Cortex of kidney (tissue), 1 donor: ENCODE measurements at places on chromosomes 6 and 20.

GRCh38 chr6:109225946-109226345, 130.6 kb downstream of the CEP57L1 start:
- DNase-seq = no peak

GRCh38 chr6:76876922-76877553, 586.3 kb downstream of the HTR1B start:
- no peak for DNase-seq

- DNase-seq = no peak
Observed at GRCh38 chr6:163367497-163368183, 46.9 kb upstream of the QKI start.

DNA sequence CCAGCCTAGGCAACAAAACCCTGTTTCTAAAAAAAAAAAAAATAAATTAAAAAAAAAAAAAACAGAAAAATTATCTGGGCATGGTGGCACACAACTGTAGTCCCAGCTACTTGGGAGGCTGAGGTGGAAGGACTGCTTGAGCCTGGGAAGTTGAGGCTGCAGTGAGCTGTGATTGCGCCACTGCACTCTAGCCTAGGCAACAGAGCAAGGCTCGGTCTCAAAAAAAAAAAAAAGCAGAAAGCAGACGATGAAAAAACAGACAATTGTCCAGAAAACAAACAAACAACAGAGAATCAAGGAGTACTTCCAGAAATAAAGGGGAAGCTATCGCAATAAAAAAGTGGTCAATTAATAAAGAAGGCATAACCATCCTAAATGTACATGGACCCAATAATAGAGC, 229.4 kb downstream of the GMDS start:
- DNase-seq = no peak

GRCh38 chr20:47466213-47466612, 35.5 kb upstream of the NCOA3 start:
- no peak for DNase-seq

DNA sequence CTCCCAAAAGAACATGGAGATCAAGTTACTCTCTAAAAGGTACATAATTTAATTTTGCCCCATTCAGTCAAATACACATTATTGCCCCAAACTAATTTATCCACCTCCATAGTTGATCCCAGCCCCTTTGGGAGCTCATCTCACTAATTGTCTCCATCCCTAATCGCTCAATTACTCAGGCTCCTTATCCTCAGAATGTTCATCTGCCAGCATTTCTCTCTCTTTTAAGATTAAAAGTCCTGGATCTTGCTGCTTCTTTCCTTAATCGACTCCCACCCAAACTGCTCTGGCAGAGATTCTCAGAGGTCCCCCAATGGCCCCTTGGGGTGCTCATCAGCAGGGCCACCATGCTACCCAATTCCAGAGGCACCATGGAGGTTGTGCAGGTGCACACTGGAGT, 18.4 kb upstream of the NNAT start:
- no peak for DNase-seq

DNA sequence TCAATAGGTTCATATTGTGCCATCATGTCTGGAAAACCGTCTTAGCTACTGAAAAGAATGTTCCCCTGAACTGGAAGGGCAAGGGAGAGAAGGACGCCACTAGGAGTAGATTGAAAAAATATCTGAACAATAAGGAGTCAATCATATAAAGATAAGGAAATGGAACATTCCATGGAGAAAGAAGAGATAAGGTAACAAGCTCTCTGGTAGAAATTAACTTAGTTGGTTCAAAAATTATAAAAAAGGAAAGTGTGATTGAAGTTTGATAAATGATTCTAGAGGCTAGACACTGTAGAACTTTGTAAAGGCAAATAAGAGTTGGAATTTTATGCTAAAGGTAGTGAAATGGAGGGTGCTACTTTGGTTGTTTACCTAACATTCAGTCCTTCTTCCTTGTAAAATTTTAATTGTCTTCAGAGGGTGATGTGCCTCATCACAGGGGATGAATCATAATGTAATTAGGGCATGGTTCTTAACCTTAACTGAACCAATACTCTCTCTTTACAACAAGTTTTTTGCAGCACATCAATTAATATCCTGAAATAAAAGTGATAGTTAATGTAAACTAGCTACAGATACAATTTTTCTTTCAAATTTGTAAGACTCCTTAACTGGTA, 135.5 kb downstream of the GPX5 start:
- no peak for DNase-seq

- DNase-seq = no peak
Observed at GRCh38 chr20:50304923-50305635, 114.4 kb downstream of the CEBPB start.

DNA sequence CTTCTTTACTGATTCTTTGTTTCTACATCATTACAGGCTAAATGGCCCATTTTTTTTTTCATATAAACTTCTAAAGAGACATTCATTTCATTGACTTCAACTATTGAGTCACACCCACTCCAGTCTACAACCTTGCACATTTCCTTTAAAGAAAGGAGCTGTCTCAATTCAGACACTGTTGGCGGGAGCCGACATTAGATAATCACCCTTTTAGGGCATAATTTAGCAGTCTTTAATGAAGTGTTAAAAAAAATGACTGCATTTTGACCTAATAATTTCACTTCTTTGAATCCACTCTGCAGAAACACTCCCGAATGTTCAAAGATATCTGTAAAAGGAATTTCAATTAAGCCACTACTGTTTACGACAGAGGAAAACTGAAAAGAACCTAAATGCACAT, 1.5 kb downstream of the EPM2A start:
- DNase-seq = no peak

DNA sequence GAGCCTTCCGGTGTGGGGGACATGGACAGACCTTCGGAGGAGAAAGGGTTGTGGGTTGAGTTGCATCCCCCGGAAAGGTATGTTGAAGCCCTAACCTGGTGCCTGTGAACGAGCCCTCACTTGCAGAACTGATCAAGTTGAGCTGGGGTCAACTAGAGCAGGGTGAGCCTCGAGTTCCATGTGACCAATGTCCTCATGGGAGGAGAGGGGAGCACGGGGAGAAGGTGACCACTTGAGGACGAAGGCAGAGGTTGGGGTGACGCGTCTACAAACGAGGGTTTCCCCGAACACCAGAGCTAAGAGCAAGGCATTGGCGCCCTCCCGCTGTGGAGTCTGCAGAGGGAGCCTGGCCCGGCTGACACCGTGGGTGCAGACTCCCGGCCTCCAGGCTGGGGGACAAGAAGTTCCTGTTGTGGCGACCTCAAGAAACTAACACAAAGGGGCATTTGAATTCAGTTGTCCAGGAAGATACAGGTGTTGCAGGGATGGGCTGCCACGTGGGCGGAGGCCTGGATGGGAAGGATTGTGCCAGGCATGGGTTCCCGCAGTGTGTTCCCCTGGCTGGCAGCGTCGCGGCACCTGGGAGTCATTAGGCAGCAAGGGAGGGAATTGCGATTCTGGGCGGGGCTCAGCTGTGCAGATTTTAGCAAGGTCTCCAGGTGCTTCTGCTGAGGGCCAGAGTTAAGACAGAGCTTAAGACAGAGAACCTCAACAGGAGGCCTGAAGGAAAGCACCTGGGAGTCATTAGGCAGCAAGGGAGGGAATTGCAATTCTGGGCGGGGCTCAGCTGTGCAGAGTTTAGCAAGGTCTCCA, 20.4 kb upstream of the UNC93A start:
- no peak for DNase-seq

DNA sequence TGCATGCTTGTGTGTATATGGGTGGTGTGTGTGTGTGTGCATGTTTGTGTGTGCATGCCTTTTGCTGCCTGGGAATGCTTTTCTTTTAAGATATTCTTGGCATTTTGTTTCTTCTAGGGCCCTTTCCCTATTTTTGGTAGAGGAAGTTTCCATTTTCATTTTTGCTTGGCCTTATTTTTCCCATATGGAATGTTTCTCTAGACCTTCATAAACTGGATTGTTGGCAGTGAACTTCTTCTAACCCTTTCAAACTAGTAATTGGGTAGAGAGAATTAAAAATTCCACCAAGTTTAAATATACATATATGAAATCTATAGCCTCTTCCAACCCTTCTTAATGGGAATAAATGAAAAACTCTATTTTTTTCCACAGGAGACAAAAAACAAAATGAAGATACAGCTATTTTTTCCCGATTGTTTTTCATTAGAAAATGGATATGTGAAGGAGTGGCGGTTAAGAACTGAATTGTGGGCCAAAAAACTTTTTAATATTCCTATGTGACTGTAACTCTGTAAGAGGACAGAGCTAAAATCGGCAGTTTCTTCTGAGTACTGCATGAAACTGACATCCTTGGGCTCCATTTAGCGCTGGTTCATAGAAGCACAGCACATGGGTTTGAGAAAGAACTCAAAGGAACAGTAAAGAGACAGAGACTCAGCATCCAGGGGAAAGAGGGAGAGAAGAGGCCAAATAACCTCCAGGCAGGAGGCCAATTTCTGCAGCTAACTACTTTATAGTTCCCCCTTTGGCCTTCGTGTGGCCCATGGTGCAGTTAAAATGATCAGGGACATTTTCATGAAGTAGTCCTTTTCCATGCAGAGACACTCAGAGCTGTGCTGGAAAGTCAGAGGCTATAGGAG, 102.1 kb downstream of the TMEM170B start:
- DNase-seq = no peak
